ENCODE measurements at places on chromosomes 6 and 20. TPM values are rescaled to one million over a fixed set of nuclear protein-coding genes. Genes with fewer than 3 reads are reported as not detected.

Gene ELOVL4
- total RNA-seq, result 2.0 TPM

Gene CRISP3
- not detected for total RNA-seq

Gene TRIM15
- not detected for total RNA-seq

- DNase-seq, result peak; percentile 70
These were observed 1.6 kb upstream of the KIF16B start for GRCh38 chr20:16574656-16575355.

- DNase-seq, result no peak
These were observed 25.4 kb downstream of the ZFP64 start for GRCh38 chr20:52166150-52166549.

GRCh38 chr6:130760006-130760405 lies 67.2 kb upstream of the SMLR1 start:
- no peak for DNase-seq

DNA sequence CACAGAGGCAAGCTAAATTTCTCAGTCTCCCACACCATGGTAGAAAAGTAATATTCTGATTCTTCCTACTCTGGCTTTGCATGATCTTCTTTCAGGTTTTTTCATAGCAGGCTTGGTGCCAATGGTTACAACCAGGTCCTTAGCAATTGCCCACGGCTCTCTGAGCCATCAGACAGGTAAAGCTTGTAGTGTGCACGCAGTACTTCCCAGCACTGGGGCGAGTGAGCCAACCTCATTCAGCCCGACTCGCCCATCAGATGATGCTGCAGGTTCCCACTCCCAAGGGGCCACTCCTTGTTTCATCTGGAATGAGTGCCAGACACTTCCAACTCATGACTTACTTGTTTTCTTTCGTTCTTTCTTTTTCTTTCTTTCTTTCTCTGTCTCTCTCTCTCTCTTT lies 78.3 kb downstream of the PERP start:
- no peak for DNase-seq

All from CD8-positive, alpha-beta T cell (primary cell).